ENCODE measurements at places on chromosomes 1 and 21.

GRCh38 chr1:3336641-3337630, 117.5 kb upstream of the ARHGEF16 start:
- DNase-seq, result no peak

DNA sequence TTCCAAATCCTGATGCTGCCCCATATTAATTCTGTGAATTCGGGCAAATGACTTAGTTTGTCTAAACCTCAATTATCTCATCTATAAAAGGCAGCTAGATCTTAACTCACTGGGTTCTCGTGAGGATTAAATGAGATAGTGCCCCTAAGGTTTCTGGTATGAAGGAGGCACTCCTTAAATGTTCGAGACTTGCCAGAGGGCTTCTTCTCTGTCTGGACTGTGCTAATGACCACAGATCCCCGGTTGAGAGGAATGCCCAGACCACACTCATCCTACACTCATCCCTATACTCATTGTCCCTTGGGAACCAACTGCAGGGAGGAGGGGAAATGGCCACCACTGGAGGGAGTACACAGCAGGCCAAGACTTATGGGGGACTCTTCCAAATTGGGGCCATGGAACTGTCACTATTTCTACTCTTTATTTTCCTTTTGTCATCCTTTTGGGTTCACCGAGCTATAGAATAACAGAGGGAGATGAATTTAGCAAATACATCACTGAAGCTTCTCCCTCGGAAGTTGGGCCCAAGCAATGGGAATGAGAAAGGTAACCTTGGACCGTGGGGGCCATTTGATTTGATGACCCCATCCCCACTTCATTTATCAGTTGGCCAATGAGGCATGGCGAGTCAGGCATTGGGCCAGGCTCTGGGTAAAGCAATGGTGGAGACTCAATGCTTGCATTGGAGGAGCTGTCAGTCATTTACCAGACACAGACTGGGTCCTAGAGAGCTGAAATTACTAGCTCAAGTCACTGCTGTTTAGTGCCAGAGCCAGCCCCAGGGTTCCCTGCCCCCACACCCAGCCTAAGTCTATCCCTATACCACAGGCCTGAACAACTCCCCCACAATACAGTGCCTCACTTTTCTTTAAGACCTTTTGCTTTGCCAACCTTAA, 5.1 kb downstream of the ATF3 start:
- DNase-seq, result no peak

- no peak for DNase-seq
Measured at GRCh38 chr1:101388904-101389546, 152.2 kb downstream of the S1PR1 start.

DNA sequence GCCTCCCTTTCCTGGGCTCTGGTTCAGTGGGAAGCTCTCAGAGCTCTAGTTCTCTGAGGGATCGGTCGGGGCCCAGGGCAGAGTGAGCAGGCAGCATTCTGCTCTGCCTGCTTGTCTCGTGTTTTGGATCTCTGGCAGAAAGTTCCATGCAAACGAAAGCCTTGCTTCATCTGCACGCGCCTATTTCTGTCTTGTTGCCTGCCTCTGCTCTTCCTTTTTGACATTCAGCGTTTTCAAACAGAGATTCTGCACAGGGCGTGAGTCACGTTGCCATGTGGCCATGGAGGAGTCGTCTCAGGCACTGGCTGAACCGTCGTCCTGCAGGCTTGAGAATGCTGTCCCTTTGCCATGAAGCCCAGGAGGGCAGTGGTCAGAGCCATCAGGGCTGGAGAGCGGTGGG, 20.3 kb downstream of the AJAP1 start:
- no peak for DNase-seq

- DNase-seq, result no peak
Measured at GRCh38 chr21:46027851-46028493, 46.4 kb downstream of the COL6A1 start.

DNA sequence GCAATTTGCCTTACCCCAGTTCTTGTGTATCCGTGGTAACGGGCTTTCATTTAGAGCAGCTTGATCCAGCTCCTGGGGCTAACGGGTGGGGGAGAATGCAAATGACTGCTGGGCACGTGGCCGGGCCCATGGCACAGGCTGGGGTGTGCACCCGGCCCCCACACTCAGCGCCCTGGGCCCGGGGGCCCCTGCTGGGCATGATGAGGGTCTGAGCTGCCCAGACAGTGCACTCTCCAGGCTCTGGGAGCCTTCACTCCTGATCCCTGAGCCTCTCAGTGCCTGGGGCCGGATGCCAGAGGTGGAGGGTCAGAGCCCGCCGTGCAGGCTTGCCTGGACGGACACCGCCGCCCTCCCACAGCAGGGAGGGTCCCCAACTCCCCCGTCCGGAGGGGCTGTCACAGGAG, 20.1 kb upstream of the PEX10 start:
- DNase-seq, result no peak

DNA sequence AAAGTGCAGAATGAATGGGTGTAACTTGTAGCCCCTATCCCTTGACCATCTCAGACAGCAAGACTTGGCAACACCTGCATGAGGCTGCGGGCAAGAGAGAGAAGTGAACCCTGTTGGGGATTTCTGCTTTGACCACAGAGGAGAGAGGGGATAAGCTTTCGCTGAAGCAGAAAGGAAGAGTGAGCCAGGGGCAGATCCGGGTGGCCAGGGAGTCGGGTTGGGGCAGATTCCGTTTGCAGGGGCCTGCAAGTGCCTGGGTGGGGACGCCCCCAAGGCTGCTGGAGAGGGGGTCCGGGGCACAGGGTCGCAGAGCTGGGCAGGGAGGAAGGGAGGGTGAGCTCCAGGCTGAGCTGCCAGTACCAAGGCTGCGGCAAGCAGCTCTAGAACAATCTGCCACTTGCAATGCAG, 25.3 kb upstream of the PIK3CD start:
- no peak for DNase-seq

- no peak for DNase-seq
Measured at GRCh38 chr1:226369110-226369509, 38.8 kb downstream of the PARP1 start.

GRCh38 chr1:227417756-227418480, 99.6 kb upstream of the CDC42BPA start:
- DNase-seq, result no peak

DNA sequence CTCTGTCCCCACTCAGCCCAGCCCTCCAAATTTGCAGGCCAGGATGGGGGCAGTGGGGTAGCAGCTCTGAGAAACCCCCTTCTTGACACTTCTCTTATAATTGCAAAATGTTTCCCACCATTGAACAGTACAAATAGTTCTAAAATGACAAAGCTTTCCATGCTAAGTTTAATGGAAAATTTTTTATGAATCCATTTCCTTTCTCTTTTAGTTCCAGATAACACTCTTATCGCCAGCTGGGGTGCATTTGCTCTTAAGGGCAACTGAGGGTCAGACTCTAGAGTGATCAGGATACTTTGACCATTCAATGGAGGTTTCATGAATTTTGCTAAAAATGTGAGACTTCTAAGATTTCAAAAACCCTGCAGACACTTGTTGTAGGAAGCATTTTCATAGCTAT, 29.9 kb downstream of the PIK3C2B start:
- DNase-seq, result no peak

DNA sequence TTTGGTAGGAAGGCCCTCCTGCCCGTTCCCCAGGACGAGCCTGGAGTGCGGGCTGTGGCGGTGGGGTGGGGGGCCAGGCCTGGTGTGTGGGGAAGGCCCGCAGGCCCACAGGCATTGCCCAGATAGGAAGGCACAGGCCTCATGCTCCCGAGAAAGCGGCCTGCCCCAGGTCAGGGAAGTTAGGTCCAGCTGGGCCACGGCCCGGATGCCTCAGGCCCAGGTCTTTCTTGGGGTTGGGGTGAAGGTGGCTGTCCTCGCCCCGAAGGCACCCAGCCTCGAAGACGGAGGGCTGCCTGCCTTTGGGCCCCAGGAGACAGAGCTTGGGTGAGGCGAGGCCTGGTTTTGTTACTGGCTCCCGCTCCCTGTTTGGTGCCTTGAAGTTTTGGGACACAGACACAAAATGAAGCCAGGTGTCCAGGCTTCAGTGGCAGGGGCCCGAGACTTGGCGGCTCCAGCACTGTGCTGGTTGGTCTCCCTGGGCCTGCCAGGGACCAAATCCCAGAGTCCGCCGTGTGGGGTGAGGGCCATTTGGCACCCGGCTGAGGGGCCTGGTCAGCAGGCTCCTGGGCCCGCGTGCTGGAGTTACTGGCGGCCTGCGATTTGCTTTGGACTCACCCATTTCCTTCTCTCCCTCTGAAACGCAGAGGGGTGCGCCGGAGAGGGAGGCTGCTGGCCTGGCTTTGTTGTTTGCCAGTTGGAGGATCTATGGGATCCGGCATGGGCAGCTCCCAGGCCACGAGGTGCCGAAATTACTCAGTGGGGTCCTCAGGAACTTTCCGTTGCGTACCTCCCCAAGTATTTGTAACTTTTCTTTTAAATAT, 2.0 kb downstream of the SKI start:
- DNase-seq, result peak; percentile 17

DNA sequence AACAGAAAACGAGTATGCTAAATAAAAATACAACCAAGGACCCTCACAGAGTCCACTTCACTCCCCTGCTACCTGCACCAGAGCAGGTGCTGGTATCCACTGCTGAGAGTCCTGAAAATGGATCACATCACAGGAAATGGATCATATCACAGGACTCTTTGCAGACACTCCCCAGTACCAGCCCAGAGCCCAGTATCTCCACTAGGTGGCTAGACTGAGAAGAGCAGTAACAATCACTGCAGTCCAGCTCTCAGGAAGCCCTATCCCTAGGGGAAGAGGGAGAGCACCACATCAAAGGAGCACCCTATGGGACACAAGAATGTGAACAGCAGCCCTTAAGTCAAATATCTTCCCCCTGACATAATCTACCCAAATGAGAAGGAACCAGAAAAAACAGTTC, 28.0 kb downstream of the AGBL4 start:
- no peak for DNase-seq

DNA sequence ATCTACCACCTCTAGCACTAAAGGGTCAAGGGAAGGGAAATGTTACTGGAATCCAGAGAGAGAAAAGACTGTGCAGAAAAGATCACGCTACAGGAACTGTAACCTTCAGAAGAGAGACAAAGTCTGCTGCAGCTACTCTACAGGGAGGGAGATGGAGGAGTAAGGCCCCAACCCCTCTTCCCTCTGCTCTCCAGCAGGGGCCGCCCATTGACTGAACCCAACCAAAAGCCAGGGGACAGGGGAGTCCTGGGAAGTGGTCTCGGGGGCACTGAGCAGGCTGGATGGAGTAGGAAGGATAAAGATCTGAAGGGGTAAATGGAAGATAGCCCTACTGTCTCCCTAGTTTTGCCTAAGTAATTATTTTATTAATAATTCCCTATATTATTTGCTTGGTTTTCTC, 72.8 kb upstream of the NR5A2 start:
- no peak for DNase-seq

- DNase-seq, result no peak
Measured at GRCh38 chr21:14683063-14683462, 136.9 kb upstream of the SAMSN1 start.

- no peak for DNase-seq
Measured at GRCh38 chr1:214979191-214979590, 103.3 kb upstream of the KCNK2 start.

GRCh38 chr21:41928621-41929220, 25.1 kb downstream of the C2CD2 start:
- DNase-seq, result no peak

- DNase-seq, result no peak
Measured at GRCh38 chr1:79193211-79194079, 186.9 kb upstream of the ADGRL4 start.

Data from T-helper 2 cell (primary cell).